Smooth muscle cell of the brain vasculature (primary cell): ENCODE measurements at places on chromosomes 7 and 10.

- DNase-seq: peak; percentile 18
These were observed 28.4 kb upstream of the CDHR3 start for GRCh38 chr7:105934572-105935185.

GRCh38 chr10:71081229-71081560, 131.2 kb upstream of the UNC5B start:
- no peak for DNase-seq

- DNase-seq: no peak
These were observed 57.4 kb upstream of the EBF3 start for GRCh38 chr10:130021383-130021950.

- DNase-seq: no peak
These were observed 348.7 kb upstream of the POT1 start for GRCh38 chr7:125278318-125278717.
